ENCODE measurements at places on chromosomes 4 and X. TPM values are rescaled to one million over a fixed set of nuclear protein-coding genes. Genes with fewer than 3 reads are reported as not detected.

PQBP1 gene
- 79.6 TPM for total RNA-seq

NKX3-2 gene
- 0.63 TPM for total RNA-seq

CXCL11 gene
- total RNA-seq = not detected

POLN gene
- 3.5 TPM for total RNA-seq

NIPAL1 gene
- total RNA-seq = 1.9 TPM

DNA sequence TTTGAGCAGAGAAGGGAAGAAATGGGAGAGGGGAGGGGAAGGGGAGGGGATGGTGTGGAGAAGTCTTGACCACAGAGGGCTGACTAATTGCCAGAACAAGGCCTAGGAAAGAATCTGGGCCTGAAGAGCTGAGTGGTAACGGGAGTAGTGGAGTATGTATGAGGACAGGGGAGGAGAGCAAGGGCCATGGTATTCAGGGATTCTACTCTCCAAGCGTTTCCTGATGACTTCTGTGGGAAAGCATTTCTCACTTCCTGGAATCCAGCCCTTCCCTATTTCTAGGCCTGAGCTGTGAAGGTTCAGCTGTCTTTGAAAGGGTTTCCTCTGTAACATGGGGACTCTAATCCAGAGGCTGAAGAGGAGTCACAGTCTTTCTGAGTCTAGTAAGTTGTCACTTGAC lies 19.7 kb upstream of the SOX3 start:
- DNase-seq = no peak

DNA sequence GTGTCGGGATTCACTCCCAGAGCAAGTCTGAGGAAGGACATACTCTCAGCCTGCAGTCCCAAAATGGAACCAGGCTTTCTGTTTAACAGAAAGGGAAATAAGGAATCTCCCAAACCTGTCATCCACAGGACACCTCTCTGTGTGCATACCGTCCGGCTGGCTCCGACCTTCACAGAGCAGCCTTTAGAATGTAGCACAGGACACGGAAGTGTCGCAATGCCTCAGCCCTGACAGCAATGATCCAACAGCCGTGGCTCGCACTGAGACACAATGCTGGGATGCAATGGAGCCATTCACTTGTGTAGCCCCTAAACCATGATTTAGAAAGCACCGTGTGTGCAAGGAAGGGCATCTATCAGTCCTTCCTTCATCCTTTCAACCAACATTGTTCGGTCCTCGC lies 15.5 kb upstream of the HELT start:
- no peak for DNase-seq

DNA sequence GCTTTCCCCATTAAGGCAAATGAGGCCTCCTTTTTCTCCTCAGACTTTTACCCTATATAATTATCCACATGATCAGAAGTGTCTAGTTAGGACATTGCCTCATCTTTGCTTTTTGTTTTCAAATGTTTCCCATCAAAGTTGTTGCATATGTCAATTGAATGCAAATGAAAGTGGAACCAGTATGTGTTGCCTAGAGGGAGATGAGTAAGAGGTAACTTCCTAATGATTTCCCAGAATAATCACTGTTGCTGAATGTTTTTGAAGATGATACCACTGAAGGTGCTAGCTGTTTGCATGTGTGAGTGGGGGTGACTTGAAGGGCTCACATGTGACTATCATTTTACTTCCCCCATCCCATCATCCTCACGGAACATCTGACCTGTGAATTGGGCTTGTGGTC lies 33.9 kb downstream of the PAK3 start:
- DNase-seq = no peak

GRCh38 chrX:145865082-145865481 lies 47.5 kb downstream of the SLITRK2 start:
- DNase-seq = no peak
